ENCODE measurements at places on chromosomes 16 and 17.

GRCh38 chr17:6995500-6996255 is at the start of gene ALOX12:
Gene ALOX12 (plus strand): TSS chr17:6996049. CDS start chr17:6996118, 69 bp downstream.
- no peak for DNase-seq

DNA sequence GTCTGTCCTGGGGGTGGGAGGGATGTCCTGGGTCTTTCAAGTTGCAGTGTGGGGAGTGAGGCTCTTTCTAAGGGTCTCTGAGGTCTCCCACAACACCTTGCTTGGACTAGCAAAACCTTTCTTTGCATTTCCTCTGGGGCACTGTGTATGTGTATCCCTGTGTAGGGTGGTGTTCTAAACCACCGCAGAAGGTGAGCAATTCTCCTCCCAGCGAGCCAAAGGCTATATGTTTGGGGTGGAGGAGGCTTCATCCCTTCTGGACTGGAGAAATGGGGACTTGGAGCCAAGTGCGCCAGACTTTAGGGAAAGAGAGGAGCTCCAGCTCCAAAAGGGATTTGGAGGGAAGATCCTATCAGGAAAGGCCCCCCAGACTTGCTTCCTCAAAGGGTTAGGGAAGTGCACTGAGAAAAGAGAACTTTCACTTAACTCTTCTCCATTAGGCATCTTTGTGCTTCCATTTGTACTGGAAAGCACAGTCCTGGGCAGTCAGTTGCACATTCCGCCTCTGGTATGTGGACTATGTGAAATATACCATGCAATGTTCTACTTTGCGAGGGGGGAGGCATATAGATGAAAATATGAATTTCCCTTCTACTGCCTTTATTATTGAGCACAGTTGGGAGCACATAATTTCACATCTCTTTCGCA is 18.9 kb upstream of the HOXB9 start:
- DNase-seq, result no peak

DNA sequence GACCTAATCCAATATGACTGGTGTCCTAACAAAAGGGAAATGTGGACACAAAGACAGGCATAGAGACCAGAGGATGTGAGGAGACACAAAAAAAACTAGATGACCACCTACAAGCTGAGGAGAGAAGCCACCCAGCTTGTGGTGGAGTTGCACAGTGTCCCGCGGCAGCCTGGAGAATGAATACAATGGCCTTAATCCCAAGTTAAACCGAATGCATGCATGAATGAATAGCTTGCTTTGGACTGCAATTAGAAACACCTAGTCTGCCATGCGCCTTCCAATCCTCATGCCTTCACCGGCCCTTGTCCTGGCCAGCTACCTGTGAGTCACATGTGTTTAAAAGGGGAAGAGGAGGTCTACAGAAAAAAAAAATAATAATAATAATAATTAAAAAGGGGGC is 72.0 kb downstream of the CNGB1 start:
- DNase-seq, result no peak

GRCh38 chr17:42329025-42329976 is 41.0 kb downstream of the STAT5A start:
- no peak for DNase-seq

GRCh38 chr17:81417049-81417878 is 22.0 kb downstream of the BAHCC1 start:
- DNase-seq, result peak; percentile 74

- no peak for DNase-seq
These were observed 27.0 kb upstream of the SMURF2 start for GRCh38 chr17:64689106-64689505.

GRCh38 chr16:57739756-57740422 is 4.3 kb downstream of the KATNB1 start:
- no peak for DNase-seq

DNA sequence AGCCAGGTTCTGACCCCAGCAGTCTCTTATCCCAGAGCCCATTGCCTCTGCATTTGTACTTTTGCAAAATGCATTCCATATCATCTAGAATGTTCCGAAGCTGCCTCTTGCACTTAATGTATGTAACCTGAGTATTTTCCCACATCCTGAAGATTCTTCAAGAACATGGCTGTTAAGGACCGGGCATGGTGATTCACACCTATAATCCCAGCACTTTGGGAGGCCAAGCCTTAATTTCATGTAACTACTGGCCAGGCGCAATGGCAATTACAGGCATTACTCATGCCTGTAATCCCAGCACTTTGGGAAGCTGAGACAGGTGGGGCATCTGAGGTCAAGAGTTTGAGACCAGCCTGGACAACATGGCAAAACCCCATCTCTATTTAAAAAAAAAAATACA is 31.7 kb upstream of the GAN start:
- DNase-seq, result no peak

DNA sequence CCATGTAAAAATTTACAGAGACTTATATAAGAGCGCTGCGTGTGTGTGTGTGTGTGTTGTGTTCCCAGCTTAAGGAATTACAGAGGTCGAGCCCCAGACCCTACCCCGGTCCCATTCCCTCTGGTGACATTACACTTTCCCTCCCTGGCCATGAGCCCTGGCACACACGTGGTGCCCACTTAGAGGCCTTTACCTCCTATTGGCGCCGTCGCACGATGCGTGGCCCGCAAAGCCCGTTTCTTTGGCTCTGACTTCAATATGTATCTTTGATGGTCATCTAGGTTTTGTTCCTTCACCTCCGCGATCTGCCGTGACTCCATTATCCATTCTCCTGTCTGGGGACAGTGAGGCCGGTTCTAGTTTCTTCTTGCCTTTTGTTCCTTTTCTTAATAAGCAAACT is 96.9 kb upstream of the CHMP6 start:
- DNase-seq, result no peak

DNA sequence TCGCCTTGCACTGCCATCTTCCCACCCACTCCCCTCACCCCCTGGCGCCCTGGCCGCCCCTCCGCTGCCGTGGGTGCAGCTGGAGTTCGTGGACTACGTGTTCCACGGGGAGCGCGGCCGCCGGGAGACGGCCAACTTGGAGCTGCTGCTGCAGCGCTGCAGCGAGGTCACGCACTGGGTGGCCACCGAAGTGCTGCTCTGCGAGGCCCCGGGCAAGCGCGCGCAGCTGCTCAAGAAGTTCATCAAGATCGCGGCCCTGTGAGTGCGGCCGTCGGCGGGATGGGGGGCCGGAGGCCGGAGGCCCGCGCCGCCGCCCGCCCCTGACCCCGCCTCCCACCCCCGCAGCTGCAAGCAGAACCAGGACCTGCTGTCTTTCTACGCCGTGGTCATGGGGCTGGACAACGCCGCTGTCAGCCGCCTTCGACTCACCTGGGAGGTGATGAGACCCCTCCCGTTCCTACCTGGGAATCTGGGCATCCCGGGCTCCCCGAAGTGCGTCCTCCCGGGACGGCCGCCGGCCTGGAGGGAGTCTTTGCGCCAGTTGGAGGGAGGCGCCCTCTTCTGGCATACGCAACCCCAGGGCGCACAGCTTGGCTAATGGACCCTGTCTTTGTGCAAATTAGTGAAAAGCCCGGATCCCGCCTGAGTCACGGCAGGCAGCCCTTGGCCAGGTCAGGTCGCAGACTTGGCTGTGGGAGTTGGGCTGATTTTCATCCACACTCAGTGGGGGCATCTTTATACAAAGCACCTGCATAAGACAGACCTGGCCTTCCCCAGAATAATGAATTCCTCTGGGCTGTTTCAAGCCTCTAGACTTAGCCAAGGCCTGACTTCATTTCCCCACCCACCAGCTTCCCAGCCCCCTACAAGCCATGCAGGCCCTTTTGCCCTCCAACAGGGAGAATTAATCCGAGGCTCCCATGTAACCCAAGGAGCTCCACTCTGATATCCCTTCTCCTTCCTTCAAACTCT is 14.3 kb downstream of the RAPGEFL1 start:
- DNase-seq, result peak; percentile 44

- no peak for DNase-seq
These were observed 99.1 kb downstream of the ADAMTS18 start for GRCh38 chr16:77335652-77336234.

GRCh38 chr16:76885776-76886537 is 305.0 kb upstream of the MON1B start:
- DNase-seq, result no peak

GRCh38 chr17:76695059-76695831 is 15.5 kb downstream of the MXRA7 start:
- no peak for DNase-seq

DNA sequence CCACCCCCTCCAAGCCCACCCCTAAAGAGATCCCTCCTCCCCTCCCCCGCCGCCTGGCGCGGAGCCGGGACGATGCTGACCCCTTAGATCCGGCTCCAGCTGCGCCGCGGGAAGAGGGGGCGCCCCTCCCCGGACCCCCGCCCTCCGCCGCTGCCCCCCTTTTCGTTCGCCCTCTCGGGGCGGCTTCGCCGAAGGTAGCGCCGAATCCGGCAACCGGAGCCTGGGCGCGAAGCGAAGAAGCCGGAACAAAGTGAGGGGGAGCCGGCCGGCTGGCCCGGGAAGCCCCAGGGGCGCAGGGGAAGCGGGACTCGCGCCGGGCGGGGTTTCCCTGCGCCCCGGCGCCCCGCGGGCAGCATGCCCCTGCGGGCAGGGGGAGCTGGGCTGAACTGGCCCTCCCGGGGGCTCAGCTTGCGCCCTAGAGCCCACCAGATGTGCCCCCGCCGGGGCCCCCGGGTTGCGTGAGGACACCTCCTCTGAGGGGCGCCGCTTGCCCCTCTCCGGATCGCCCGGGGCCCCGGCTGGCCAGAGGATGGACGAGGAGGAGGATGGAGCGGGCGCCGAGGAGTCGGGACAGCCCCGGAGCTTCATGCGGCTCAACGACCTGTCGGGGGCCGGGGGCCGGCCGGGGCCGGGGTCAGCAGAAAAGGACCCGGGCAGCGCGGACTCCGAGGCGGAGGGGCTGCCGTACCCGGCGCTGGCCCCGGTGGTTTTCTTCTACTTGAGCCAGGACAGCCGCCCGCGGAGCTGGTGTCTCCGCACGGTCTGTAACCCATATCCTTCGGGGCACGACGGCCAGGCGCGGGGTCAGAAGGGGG is 623 bp downstream of the CACNA1G start:
- no peak for DNase-seq

DNA sequence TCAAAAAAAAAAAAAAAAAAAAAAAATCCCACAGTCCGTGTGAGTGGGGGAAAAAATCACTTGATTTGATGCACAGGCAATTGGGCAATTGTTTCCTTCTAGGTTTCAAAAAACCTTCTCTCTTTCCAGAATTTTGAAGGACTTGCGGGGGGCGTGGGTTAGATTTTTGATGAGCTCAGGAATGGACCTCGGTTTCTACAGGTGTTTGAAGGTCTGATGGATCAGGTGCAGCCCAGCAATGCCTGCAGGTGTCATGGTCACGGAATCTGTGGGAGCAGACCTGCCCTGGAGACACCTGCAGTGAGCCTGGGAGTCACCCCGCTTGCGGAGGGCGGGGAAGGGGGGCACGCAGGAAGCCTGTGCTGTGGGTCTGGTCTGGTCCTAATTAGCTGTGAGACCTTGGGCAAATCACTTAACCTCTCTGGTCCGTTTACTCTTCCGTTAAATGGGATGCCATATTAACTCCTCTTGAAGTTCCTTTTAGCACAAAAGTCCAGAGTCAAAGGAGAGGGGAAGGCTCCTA is 174.2 kb downstream of the IRF8 start:
- DNase-seq, result no peak

- no peak for DNase-seq
These were observed 21.4 kb upstream of the NKD1 start for GRCh38 chr16:50526796-50527195.

GRCh38 chr16:67727521-67728485 is 8.7 kb upstream of the GFOD2 start:
- DNase-seq, result no peak

DNA sequence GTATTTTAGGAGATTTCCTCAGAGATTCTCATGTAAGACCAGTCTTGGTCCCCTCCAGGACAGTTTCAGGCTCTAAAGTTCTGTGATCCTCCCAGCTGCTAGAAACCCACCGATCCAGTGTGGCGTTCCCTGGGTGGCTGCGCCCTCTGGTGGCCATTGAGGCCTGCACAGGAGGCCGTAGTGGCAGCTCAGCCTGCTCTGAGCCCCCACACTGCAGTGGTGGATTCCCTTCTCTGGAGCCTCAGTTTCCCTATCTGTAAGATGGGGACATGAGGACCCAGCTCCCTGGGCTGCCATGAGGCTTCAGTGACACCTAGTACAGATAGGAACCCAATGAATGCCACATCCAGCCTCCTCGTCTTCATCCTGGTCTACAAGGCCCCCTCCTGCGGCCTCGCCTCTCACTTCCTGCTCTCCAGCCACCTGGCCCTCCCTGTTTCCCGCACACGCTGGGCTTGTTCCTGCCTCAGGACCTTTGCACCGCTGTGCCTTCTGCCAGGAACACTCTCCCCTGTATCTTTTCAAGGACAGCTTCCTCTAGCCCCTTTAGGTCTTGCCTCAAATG is 16.5 kb downstream of the CCDC102A start:
- DNase-seq, result no peak

DNA sequence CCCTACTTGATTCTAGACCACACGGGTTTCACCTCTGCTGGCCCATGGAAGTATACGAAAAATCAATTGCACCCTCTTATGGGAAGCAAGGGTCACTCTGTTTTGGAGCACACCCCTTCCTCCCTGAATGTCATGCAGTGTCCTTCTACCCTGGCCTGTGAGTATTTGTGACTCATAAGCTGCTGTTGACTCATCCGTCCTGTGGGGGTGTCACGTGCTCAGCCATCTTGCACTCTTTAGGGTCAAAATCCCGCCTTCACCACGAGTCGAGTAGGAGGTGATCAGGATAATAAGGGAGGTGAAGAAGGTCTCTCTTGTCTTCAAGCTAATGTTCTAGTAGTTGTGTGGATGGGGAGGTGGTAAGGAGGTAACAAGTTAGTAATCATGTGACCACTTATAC is 341.0 kb upstream of the EEF2KMT start:
- no peak for DNase-seq

DNA sequence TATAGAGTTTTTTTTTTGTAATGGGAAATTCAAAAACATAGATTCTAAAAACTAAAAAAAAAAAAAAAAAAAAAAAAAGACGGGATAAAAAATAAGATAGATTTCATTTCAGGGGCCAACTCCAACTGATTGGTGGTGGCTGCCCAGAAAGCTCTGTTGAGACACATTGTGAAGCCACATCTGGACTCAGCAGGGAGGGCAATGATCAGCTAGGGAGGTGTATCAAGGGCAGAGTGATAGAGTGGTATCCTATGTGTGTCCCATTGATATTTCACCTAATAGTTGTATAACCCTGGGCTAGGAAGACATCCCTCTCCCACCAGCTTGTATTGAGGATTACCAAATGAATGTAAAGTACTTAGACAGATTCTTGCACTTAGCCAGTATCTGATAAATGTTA is 6.7 kb upstream of the CMTR2 start:
- DNase-seq, result no peak

DNA sequence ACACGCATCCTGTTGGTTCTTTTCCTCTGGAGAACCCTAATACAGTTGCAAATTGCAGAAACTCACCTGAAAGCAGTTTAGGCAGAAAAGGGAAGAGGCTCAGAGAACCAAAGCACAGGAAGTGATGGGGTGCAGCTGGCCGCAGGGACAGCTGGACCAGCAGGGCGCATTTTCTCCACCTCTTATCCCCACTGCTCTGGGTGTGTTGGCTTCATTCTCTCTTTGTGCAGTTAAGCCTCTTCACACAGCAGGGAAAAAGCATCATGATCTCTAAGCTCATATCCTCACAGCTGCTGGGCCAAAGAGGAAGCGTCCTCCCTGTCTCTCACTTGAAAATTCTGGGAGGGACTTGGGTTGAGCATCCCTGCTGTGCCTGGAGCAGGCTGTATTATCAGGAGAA is 20.0 kb upstream of the LRRC75A start:
- DNase-seq, result no peak

- no peak for DNase-seq
These were observed 10.3 kb downstream of the EPN2 start for GRCh38 chr17:19247473-19247872.
